Daoy (cell line): ENCODE measurements at places on chromosomes 12 and 14. TPM values are rescaled to one million over a fixed set of nuclear protein-coding genes. Genes with fewer than 3 reads are reported as not detected.

DNA sequence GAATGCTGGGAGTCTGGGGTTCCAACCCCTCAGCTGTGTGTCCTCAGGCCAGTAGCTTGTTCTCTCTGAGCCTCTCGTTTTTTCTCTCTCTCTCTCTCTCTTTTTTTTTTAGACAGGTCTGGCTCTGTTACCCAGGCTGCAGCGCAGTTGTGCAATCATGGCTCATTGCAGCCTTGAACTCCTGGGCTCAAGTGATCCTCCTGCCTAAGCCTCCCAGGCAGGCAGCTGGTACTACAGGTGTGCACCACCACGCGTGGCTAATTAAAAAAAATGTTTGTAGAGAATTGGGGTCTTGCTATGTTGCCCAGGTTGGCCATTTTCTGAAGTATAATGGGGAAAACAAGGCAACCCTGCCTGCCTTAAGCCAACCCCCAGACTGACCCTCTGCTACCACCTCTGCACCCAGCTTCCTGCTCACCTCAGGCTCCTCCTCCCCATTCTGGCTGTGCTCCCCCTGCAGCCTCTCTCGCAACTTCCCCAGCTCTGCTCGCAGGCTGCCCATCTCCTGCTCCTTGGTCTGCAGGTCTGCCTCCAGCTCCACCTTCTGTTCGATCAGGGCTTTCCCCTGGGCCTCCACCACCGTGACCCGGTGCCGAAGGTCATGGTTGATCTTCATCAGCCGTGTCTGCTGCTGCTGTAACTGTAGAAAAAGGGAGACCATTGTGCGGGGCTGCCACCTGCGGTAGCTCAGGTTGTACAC, 35.2 kb downstream of the RILPL1 start:
- no peak for DNase-seq

The HOXC6 gene
- total RNA-seq: 2.0 and 2.8 TPM in 2 replicates

DNA sequence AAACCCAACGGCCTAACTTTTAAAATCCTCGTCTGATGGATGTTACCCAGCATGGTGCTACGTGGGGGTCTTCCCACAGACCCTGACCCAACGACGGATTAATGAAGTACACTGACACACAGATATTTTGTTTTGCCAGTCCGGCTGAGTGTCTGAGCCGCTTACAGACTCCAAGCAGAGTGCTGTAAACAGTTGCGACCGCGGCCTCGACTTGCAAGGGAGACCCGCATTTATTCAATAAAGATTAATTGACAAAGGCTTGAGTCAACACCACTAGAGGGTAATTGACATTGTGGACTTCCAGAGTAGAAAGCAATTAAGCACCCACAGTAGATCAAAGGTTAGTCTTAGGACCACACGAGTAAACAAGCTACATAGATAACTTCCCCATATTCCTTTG, 1042.4 kb downstream of the AACS start:
- no peak for DNase-seq

DNA sequence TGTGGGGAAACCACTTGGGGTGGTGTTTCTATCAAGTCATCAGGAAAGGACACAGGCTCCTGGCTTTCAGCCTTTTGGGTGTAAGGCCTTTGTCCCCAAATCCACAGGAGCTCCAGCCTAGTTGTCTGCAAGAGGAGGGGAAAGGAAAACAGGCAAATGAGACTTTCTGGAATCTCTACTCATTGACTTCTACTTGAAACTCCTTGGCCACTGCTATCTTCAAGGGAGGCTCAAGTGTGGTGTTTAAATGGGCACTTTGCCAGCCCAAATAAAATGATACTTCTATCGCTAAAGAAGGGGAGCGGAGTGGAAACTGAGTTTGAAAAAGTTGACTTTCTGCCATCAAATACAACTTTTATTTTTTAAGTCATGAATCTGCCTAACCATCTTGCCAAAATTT, 445.9 kb upstream of the RGS6 start:
- DNase-seq: no peak

The M6PR gene
- 87.9 and 97.9 TPM in 2 replicates for total RNA-seq

The WBP11 gene
- 15.4 and 23.7 TPM in 2 replicates for total RNA-seq

The GLS2 gene
- total RNA-seq: 5.4 TPM in 1 of 2 replicates, not detected in the other

GRCh38 chr12:103654816-103655215, 67.7 kb downstream of the STAB2 start:
- no peak for DNase-seq

The TMPRSS12 gene
- total RNA-seq: not detected in 2 replicates

GRCh38 chr14:36627981-36628380, 33.7 kb upstream of the PAX9 start:
- DNase-seq: no peak

The PDE3A gene
- 0.17 and 0.57 TPM in 2 replicates for total RNA-seq

DNA sequence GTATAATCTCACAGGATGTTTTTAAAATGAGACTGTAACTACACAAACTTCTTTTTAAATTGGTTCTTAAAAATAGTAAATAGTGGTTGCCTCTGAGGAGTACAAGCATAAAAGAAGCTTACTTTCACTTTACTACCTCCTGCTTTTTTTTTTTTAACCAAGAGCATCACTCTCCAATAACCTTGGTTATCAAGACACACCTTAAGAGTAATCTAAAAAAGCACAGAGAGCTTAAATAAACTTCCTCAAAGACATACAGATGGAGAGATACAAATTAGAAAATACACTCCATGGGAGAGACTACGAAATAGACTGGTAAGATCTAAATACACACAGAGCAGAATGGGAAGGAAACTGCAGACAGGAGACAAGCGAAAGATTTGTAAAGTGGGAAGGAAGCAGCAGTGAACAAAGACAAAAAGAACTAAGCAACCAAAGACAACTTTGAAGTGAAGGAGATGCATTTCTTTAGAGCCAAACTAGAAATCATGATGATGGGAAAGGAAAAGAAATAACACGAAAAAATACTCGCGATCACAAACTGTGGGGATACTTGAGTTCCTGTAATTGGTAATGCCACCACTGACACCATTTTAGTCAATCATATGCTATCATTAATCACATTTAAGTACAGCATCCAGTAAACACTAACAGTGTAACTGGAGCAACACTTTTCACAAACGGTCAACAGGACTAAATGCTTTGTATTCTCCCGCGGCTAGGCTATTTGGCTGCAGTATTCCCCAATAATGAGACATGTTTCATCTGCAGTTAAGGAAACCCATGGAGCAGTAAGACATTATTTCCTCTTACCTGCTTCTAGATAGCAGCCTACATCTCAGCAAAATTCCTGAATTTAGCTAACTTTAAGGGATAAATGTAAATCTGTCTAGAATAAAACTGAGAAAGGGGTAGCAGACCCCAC, 8.2 kb downstream of the SINHCAF start:
- DNase-seq: no peak

GRCh38 chr12:120748242-120748641, 22.6 kb downstream of the ACADS start:
- no peak for DNase-seq

The OTOGL gene
- 1.0 and 1.4 TPM in 2 replicates for total RNA-seq

- DNase-seq: no peak
Observed at GRCh38 chr14:94884616-94885230, 114.8 kb upstream of the GSC start.

- no peak for DNase-seq
Observed at GRCh38 chr12:39972119-39972518, 133.8 kb downstream of the SLC2A13 start.

DNA sequence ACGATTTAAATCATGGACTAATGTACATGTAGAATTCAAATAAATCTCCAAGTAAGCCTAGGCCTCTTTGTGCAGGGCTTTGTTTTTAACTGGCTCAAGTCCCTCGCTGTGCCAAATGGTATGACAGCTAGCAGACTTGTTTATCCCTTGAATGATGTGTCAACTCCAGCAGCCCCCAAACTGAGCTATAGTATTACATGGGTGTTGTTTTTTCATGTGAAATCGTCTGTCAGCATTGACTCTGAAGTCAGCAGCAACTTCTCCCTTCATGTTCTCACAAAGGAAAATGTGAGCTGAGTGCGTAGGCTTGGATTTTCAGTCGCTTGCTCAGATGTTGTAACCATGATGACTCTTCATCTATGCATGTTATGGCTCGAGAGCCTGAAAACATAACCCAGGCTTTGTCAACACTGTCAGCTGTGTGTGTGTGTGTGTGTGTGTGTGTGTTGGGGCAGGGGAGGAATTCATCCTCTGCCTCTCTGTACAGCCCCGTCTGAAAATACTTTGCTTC, 73.3 kb downstream of the PTHLH start:
- DNase-seq: peak; percentile 84
